ENCODE measurements at places on chromosomes 12 and 14.

DNA sequence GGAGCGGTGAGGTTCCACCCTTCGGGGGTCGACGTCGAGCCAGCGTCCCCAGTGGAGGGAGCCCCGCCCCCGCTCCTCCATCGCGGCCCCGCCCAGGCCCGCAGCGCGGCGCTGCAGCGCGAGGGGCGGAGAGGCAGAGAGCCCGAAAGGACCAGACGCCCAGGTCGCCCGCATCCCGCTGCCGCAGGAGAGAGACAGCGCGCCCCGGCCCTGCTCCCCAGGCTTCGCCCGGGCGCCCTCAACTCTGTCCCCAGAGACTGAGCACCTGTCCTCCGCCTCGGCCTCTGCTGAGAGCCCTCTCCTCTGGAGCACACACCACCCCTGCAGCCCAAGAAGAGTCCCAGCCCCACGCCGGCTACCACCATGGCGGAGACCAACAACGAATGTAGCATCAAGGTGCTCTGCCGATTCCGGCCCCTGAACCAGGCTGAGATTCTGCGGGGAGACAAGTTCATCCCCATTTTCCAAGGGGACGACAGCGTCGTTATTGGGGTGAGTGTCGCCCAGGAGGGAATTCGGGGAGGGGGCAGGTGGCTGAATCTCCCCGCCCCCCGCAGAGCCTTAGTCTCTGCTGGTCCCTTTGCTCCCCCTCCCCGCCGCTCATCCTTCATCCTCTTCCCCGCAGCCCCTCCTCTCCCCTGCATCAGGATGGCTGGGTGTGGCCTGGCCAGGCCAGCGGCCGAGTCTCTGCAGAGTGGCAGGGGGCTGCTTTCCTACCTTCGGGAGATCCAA lies at the start of gene KIF5A:
TSS of gene KIF5A (plus strand) at position 136 of the 732 bp plus-strand sequence. CDS start at position 364, 228 bp downstream.
- DNase-seq = peak; percentile 62

DNA sequence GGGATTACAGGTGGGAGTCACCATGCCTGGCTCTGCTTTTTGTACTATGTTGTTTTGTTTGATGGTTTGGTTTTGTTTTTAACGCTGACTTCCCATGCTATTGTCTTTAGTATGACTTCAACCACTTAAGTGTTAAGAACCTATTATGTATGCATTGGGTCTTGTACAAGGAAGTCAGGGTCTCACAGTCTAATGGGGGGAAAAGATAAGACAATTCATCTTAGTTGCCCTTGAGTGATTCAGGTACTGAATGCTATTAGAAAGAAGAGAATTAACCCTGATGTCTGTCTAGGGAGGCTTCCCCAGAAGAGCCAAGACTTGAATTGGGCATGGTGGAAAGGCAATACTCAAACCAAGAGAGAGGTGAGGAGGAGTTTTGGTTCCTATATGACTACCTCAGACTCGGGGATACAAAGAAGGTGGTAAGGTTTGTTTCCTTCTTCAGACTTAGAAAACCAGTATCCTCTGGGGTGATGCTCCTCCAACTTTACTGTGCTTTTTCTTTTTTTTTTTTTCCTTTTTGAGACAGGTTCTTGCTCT lies 64.6 kb downstream of the SUSD6 start:
- no peak for DNase-seq

- DNase-seq = no peak
Measured at GRCh38 chr12:9831720-9832119, 4.4 kb downstream of the KLRF1 start.

- DNase-seq = no peak
Measured at GRCh38 chr12:94618995-94619695, 31.2 kb downstream of the TMCC3 start.

- no peak for DNase-seq
Measured at GRCh38 chr12:114770323-114770722, 86.3 kb upstream of the TBX3 start.

- no peak for DNase-seq
Measured at GRCh38 chr12:101628676-101629075, 33.9 kb downstream of the MYBPC1 start.

DNA sequence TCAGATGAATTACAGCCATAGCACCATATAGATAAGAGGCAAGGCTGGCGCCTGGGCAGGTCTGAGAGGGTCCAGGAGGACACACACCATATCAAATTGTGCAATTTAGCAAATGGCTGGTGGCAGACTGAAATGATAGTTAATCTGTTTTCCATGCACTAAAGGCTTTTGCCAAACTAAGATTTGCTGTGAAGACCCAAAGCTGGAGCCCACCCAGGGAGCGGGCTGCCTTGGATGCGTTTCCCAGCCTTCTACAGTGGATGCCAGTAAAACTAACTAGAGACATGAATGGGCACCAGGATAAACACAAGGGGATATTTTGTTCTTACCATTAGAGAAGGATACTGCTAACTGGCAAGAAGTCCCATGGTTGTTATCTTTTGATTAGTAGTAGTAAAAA lies 475.1 kb downstream of the DPF3 start:
- no peak for DNase-seq

- no peak for DNase-seq
Measured at GRCh38 chr14:63051301-63051700, 6.0 kb upstream of the KCNH5 start.

- DNase-seq = peak; percentile 62
Measured at GRCh38 chr14:91911474-91912032, 35.9 kb downstream of the FBLN5 start.

GRCh38 chr14:51743588-51744000 lies 91.9 kb downstream of the FRMD6 start:
- no peak for DNase-seq

- no peak for DNase-seq
Measured at GRCh38 chr12:94495445-94496115, 35.9 kb upstream of the CEP83 start.

DNA sequence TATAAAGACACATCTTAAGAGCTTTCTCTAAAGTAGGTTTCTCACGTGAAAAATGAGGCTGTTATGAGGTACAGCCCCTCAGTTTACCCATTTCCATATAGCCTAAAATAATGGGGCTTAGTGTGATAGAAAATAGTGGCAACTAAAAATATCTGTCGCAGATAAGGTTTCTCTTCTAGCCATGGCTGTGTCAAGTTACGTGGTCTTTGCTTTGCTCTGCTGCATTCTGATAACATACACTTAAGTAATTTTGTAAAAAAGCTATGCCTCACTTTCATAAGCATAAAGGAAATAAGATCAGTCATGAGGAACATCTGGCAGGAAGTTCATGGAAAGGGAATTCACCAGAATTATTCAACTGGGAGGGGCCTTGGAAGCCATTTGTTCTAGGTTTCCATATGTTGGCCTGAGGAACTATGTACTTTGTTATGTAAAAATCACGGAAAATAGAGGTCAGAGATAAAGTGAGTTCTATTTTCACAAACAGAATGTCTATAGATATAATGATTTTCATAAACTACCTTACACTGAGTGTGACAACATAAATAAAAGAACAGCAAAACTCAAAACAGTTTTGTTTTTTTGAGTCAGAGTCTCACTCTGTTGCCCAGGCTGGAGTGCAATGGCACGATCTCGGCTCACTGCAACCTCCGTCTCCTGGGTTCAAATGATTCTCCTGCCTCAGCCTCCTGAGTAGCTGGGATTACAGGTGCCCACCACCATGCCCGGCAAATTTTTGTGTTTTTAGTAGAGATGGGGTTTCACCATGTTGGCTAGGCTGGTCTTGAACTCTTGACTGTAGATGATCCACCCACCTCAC lies 195.6 kb upstream of the KRR1 start:
- no peak for DNase-seq

GRCh38 chr14:35695647-35696046 lies 113.4 kb downstream of the RALGAPA1 start:
- DNase-seq = no peak

- no peak for DNase-seq
Measured at GRCh38 chr12:14505626-14506596, 61.8 kb downstream of the PLBD1 start.
